ENCODE measurements at places on chromosomes 7 and 10. TPM values are rescaled to one million over a fixed set of nuclear protein-coding genes. Genes with fewer than 3 reads are reported as not detected.

GRCh38 chr10:59362959-59363381 is 621 bp upstream of the FAM13C start:
- DNase-seq = no peak

CALHM3 gene
- total RNA-seq = not detected

GRCh38 chr10:26787362-26787761 is 73.4 kb downstream of the ABI1 start:
- no peak for DNase-seq

H2BK1 gene
- total RNA-seq = not detected

DNA sequence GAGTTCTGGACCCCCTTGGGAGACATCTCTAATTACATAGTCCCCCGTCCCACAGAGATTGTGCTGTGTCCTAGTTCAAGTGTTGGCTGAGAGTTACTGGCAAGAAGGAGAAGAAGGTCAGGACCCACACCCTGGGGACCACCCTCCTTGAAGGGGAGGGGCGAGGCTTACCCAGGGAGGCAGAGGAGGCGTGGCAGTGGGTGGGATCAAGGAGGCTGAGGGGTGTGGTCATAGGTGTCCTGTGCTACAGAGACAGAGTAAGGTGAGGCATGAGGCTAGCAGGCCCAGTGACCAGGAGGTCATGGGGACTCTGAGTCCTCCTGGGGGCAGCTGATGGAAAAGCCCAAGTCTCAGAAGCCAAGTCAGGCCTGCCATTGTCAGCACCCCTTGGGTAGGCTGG is 29.4 kb upstream of the ADCYAP1R1 start:
- DNase-seq = no peak

DNA sequence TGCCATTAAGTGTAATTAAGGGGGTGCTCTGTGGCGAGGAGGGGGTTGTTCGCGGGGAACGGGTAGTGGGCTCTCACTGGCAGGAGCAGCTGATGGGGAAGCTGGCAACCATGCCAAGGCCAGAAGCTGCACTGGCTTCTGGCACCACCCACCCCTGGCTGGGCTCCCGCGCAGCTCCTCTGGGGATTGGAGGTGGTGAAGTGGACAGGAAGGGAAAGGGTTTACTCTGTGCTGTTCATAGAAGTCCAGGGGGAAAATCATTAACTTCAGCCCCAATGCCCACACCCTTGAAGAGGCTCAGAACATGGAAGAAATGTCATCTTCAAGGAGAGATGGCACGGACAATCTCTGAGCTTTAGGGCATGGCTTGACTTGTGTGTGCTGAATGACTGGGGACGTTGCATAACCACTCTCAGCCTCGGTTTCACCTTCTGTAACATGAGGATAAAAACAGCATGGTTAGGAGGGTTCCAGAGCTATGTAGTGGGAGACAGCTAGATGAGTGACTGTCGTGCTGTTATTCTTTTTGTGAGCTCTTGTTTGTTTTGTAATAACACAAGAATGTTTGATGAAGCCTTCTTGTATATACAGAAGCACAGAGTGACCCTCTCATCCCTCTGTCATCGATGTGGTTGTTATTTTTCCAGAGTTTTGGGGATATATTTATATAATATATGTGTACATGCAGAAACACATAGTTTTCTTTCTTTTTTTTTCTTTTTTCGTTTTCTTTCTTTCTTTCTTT is 29.9 kb downstream of the KAZALD1 start:
- DNase-seq = no peak

NUTM2E gene
- not detected for total RNA-seq

DNA sequence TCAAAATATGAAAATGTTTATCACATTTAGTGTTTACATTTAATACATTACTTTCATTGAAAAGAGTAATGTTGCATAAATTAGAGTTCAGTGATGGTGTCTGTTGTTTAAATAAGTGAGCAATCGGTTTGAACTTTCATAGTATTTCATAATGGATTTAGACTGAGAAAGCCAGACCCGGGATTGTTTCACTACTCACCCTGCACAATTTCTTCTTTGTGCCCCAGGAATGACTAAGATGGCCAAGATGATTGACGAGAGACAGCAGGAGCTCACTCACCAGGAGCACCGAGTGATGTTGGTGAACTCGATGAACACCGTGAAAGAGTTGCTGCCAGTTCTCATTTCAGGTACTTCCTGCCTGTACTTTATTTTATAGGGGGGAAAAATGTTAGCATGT is 74.6 kb downstream of the VCL start:
- DNase-seq = no peak

GRCh38 chr10:48254750-48255512 is 19.6 kb downstream of the FRMPD2 start:
- no peak for DNase-seq

DNA sequence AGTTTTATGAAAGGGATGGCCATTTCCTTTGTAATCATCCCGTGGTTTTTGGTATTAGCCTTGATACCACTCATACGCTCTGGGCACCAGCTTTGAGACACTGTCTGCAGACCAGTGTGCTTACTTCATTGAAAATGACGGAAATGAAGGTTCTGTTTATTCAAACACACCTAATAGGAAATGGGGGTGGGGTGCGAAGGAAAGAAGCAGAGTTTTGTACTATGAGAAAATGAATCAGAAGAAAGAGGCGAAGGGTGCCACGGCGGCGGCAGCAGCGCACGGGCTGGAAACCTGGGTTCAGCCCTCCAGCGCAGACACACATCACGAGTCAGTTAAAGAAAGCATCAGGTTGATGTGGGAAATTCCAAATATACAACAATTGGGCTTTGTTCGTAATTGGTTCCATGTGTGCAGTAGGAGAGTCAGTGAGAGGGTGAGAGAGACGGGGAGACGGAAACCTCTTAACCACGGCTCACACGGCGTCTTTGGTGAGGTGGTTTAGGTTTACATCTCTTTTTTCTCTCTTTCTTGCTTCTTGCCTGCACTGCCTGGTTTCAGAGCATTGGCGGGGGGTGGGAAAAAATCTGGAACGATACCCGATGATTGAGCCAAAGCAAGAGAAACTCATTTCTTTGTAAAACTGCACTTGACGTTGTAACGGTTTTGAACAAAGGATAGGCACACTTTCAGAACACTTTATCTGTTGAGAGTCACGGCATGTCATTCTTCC is 321.2 kb downstream of the FRMD4A start:
- DNase-seq = no peak

GRCh38 chr10:929960-930624 is 1.4 kb downstream of the LARP4B start:
- DNase-seq = no peak

LEP gene
- total RNA-seq = not detected

DNA sequence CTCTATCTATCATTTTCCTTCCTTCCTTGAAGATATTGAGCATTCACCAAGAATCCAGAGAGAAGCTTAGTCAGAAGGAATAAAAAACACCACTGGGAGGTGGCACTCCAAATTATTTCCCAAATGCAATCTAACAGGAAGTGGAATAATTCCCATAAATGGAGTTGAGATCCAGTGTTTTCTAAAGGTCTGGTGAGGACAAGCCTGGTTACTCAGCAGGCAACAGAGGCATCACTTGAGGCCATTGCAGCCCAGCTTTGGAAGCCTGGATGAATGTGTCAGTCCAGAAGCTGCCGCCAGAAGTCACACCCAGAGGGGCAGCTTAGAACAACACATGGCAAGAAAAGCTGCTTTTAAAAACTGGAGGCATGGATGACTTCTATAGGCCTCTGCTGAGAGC is 288.9 kb upstream of the KLF6 start:
- DNase-seq = peak; percentile 49

DNA sequence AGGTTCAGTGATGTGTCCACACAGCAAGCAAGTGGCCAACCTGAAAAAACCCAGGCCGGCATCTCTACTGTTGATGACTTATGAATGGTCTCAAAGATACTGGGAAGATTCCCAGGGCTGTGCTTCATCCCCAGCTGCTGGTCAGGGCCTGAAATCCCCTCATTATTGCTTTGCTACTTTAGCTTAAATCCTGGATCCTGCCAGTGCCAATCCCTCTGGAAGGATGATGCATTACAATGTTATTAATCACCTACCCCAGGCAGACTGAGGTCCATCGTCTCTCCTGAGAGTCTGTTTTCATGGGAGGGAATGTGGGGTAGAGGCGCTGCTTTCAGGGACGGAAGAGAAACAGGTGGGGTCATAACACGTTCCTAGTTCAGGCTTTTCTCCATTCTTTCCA is 371.6 kb downstream of the RPS24 start:
- no peak for DNase-seq

DNA sequence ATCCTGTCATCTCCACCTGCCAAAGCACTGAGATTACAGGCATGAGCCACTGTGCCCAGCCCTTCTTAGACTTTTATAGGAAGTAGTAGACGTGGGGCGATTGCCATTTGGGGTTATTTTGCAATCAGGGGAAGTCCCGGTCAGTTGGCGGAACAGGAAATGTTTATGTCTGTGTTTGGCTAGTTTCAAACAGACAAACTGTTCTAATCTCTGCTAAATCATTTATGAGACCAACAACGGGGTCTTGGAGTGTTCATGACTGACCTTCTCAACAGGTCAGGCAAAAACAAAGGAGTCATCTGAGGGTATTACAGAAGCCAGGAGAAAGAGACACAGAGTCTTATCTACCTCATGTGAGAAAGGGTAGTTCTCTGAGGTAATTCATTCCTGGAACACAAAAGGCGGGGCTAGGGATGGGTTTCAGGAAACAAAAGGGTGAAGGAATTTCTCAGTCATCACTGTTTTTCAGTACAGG is 6.6 kb upstream of the TPK1 start:
- no peak for DNase-seq

PSMC2 gene
- 82.3 TPM for total RNA-seq

DENND10 gene
- total RNA-seq = 22.6 TPM

ZCCHC24 gene
- 66.9 TPM for total RNA-seq

GRCh38 chr10:15146366-15146765 is 22.1 kb downstream of the NMT2 start:
- DNase-seq = no peak

DNA sequence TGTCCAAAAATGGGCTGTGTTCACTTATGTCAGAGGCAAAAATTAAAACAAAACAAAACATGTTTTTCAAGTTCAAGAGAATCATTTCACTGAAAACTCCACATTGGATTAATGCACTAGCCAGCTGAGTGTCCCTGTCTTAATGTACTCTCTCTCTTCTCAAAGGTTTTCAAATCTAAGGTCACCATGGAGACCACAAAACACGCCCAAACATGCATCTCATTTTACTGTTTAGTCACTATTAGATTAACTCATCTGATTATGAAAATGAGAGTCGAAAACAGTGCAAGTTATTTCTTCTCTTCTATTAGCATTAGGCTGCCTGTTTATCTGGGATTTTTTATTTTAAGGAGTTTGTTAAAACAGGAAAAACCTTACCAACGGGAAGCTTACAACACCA is 70.8 kb upstream of the ASAH2 start:
- DNase-seq = no peak

DNA sequence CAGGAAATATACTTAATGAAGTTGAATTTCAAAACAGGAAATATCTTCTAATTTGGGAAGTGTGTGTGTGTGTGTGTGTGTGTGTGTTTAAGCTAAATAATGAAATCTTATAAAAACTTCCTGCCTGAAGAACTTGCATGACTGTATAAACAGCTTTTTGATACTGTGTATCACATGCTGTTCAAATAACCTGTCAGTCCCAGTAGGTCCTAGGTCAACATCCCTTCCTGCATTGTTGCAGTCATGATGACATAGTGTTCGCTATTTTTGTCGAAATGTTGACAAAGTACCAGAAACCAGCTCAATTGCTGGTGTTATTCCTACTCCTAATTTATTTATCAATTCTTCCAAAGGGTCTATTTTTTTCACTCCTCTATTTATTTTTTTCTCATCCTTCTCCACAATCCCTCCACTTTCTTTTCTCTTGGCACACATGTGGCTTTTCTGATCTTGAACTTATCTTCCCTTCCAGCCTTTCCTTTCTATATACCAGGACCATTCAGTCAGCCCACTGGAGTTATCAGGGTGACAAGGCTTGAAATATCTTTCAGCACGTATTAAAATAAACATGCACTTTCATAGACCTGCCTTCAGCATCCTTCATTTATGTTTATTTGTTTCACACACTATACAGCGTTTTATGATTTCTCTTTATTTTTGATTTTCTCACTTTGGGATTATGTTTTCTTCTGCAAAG is 115.8 kb downstream of the PLXDC2 start:
- DNase-seq = no peak

DNA sequence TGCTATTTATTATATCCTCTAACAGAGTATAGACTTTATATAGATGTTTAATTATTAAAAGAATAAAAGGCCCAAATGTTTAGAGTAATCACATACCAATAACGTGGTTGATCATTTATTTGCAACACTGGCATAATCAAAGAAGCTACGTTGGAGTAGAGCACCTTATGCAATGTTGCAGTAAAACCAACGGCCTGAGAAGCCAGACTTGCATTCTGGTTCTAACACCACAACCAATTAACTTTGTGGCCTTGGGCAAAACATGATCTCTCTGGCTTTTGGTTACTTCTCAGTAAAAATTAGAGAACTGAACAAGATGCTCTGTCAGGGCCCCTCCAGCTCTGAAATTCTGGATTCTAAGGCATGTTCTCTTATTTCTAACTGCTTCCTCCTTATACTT is 476.2 kb downstream of the GRM8 start:
- no peak for DNase-seq

DNA sequence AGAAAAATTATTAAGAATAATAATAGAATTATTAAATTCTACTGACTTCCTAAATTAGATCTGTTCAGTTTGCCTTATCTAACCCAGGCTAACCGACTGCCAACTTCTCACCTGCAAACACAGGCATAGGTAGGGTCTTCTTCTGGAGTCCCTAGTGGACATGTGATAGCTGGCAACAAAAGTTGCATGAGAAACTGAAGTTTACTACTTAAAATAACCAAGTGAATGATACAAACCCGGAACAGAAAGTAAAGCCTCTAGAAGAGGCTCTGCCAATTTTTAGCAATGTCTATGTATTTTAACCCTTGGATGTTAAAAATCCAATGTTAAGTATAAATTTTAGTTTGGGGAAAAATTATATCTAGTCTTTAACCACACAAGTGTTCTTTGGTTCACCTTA is 37.6 kb downstream of the NDUFB2 start:
- DNase-seq = no peak

GTF2I gene
- total RNA-seq = 107 TPM

- no peak for DNase-seq
These were observed 350.0 kb downstream of the PLXNA4 start for GRCh38 chr7:132226046-132226956.

DNA sequence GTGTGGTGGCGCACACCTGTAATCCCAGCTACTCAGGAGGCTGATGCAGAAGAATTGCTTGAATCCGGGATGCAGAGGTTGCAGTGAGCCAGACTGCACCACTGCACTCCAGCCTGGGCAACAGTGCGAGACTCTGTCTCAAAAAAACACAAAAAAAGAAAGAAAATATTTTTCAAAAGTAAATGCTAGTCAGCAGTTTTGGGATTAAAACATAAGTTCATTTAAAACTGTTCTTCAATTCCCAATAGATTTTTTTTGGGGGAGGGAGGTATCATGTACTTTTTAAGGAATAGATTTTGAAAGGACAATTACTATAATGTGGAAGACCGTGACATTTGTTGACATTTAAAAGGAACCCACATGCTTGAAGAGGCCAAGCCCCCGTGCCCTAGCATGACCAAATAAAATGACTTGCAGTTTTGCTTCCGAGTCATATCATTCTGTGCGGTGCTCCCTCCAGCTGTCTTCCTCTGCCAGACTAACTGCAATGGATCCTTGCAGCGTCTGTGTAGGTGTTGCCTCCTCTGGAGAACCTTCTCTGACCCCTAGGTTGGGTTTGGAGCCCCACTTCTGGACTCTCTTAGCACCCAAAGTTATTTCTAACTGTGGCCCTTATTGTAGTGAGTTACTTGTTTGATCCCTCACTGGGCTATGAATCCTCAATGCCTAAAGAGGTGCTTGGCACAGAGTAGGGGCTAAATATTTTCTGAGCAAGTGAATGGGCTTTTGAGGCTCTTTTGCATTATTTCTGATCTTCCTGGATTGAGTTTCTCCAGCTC is 17.4 kb upstream of the HPS1 start:
- no peak for DNase-seq

GRCh38 chr7:49396229-49396628 is 377.2 kb upstream of the VWC2 start:
- no peak for DNase-seq

All from thoracic aorta (tissue), 2 donors.